Right renal pelvis (tissue), 4 donors: ENCODE measurements at places on chromosomes 12 and 14. TPM values are rescaled to one million over a fixed set of nuclear protein-coding genes. Genes with fewer than 3 reads are reported as not detected.
A peak's percentile ranks its signal among the peaks of the same experiment; 100 is the strongest.

The OR4E2 gene
- polyA plus RNA-seq: not detected

The OR6C68 gene
- not detected for polyA plus RNA-seq

The CLEC1B gene
- 0.64 TPM for polyA plus RNA-seq

DNA sequence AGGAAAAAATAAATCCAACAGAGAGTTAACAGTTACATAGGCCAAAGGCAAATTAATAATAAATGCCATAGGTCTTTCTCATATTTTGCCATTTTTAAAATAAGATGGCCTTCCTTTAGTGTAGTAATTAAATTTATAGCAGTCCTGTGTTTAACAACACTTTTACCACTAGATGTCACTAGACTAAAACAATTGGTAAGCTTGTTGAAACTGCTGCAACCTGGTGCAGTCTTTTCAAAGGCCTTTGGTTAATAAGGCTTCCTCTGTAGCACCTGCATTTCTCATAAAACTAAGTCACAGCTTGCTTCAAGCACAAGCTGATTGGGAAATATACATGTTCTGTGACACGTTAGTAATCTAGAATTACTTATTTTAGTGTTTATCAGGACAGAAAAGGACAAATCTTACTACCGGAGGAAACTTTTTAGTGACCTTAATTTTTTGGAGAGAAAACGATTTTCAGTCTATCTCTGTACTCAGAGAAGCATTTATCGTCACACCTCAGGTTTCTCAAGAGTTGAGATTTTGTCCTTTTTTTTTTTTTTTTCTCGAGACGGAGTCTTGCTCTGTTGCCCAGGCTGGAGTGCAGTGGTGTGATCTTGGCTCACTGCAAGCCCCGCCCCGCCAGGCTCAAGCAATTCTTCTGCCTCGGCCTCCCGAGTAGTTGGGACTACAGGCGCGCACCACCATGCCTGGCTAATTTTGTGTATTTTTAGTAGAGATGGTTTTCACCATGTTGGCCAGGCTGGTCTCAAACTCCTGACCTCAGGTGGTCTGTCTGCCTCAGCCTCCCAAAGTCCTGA, 20.0 kb downstream of the BORCS5 start:
- peak; percentile 68 for DNase-seq

DNA sequence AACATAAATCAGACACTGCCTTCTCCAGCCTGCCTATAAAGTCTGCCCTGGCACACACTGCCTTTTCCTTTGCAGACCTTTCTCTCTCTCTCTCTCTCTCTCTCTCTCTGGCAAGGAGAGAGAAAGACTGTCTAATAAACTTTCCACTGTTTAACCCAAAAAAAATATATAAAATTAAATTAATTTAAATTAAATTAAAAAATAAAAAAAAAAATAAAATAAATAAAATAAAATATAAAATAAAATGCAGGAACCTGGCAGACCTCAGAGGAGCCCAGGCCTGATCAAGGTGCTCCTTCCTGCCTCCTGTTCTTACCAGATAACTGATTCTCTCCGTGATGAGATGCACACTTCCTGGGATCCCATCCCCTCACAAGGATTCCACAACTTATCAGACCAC, 103.9 kb upstream of the VASH1 start:
- DNase-seq: no peak

DNA sequence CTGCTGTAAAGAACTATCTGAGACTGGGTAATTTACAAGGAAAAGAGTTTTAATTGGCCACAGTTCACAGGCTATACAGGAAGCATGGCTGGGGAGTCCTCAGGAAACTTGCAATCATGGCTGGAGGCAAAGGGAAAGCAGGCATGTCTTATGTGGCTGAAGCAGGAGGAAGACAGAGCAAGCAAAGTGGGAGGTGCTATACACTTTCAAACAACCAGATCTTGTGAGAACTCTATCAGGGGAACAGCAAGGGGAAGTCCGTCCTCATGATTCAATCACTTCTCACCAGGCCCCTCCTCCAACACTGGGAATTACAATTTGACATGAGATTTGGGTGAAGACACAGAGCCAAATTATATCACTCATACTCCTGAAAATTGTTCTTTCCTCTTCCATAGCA, 109.5 kb upstream of the PKP2 start:
- no peak for DNase-seq
